ENCODE measurements at places on chromosomes 1 and 21.

GRCh38 chr1:50980505-50980904, 10.5 kb downstream of the CDKN2C start:
- DNase-seq: no peak

GRCh38 chr1:117527566-117528102, 78.2 kb upstream of the TENT5C start:
- no peak for DNase-seq

DNA sequence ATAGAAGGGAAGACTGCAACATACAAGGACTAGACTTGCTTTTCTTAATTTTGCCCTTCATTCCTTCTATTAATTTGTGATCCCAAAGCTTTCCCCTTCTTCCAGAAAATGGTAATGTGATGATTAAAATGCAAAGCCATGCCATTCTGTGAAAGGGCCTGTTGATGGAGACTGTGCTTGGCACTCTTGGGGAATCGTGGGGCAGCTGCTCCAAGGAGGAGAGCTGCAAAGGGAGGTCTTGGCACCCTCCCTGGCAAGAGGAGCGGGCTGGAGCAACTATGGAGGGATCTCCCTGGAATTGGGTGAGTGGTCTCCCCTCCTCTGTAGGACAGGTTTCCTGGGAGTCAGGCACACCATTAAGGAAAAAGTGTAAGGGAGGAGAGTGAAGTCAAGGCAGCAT, 16.6 kb downstream of the CACNA1S start:
- no peak for DNase-seq

- DNase-seq: no peak
These were observed 168.7 kb downstream of the CAMTA1 start for GRCh38 chr1:6953907-6954364.

- no peak for DNase-seq
These were observed 244.4 kb downstream of the MATN1 start for GRCh38 chr1:30478799-30479563.

DNA sequence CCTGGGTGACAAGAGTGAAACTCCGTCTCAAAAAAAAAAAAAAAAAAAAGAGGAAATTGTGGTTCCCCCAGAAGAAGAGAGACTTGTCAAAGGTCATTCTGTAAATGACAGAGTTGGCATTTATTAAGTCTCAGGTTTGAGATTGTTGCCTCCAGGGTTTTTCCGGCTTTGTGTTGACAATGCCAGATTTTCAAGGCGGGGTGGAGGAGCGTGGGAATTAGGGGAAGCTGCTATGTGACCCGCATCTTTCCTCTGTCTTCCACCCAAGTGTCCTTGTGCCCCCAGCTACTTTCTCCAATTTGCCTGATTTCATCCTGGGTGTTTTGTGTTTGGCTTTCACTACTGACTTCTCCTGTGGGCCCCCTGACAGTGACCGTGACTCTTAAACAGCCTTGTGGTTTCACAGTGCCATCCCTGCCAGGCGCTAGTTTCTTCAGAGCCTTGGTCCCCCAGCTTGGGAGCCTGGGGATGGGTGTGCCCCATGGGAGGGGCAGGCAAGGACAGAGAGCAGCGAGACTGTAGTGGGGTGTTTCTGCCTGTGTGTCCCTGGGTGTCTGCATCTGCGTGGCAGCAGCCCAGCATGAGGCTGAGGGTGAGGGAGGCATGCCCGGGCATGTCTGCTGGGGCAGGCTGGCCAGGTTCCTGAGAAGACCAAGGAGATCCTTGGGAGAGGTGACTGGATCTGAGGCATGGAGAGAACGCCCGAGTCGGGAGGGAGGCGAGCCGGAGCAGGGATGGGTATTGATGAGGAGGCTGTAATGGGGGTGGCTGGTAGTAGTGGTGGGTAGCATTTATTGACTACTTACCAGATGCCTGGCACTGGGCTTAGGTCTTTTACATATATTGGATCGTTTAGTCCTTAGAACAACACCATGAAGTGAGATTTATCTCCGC, 46.3 kb downstream of the IER5 start:
- DNase-seq: no peak

- no peak for DNase-seq
These were observed 23.3 kb upstream of the S100A7 start for GRCh38 chr1:153483776-153484175.

DNA sequence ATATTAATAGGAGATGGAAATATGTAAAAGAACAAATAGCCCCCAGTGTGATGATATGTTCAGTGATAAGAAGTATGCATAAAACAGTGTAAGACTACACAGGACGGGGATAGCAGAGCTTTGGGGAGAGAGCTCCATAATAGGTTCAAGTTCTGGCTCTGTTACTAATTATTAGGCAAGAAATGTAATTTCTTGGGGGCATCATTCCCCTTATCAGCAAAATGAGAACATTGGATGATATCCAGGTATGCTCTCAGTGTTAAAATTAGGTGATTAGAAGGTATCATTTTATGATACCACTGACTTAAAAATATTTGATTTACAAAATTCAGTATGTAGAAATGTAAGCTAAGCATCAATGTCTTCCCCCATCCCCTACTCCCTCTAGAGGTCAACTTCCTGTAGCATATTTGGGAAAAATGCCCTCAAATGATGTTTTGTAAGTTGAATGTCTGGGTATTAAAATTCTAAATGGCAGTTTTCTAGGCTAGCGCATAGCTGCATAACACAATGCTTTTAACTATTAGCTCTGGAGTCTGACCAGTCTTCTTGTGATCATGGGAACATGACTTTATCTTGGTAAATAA, 585.7 kb upstream of the CAMK1G start:
- no peak for DNase-seq

- DNase-seq: no peak
These were observed 652.9 kb upstream of the USP24 start for GRCh38 chr1:55868026-55868425.

DNA sequence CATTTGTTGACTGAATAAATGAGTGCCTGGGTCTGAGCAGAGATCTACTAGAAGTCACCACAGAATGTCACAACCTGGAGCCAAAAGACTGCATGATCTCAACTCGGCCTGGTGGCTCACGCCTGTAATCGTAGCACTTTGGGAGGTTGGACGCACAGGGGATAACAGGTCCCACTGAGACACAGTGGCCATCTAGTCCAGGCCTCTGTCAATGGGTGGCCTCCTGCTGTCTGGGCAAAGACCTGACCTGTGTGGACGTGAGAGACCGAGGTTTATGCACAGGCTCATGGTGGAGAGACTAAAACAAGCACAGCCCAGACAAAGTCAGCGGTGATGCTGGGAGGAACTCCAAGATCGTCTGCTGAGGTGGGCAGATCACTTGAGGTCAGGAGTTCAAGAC, 103.0 kb upstream of the BACE2 start:
- no peak for DNase-seq

DNA sequence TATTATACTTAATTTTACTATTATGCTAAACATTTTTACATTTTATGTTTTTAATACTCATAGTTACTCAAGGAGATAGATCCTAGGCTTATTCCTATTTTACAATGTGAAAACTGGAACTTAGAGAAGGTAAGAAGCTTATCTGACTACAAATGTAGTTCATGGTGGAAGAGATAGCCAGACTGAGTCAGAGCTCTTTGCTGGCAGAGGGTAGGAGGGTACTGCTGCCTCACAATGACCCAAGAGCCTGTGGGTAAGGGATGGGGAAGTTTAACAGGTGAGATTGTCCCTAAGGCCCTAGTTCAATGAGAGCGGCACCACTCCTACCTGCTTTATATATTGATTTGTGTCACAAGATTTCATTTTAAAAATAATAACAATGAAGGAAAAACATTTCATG, 34.1 kb upstream of the NEK7 start:
- no peak for DNase-seq

GRCh38 chr21:32916522-32917099, 109.1 kb upstream of the OLIG2 start:
- no peak for DNase-seq

DNA sequence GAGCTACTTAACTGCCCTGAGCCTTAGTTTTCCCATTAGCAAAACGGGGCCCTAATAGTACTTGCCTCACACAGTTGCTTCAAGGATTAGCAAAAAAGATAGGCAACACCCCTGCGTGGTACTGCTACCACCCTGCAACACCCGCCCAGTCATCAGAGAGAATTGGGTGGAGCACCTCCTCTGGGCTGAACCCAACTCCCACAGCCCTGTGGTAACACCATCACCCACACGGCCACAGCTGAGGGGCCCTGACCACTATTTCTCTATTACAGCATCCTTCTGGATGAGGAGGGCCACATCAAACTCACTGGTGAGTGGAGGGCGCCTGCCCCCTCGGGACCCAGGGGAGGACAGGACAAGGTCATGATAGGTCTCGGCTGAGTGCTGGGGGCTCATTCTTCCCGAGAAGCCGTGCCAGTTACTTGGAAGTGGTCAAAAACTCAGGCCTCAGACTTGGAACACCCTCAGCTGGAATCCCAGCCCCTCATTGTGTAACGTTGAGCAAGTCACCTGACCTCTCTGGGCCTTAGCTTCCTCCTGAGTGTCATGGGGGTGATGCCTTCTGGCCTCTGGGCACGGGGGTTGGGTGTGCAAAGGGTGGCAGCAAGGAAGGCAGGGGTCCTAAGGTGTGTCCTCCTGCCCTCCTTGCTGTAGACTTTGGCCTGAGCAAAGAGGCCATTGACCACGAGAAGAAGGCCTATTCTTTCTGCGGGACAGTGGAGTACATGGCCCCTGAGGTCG, 24.6 kb downstream of the RPS6KA1 start:
- no peak for DNase-seq

- DNase-seq: no peak
These were observed 92.9 kb downstream of the C21orf91 start for GRCh38 chr21:17726047-17726829.

GRCh38 chr21:27426196-27426595, 459.3 kb upstream of the ADAMTS5 start:
- no peak for DNase-seq

- no peak for DNase-seq
These were observed 474.6 kb downstream of the DISC1 start for GRCh38 chr1:232101231-232101630.

DNA sequence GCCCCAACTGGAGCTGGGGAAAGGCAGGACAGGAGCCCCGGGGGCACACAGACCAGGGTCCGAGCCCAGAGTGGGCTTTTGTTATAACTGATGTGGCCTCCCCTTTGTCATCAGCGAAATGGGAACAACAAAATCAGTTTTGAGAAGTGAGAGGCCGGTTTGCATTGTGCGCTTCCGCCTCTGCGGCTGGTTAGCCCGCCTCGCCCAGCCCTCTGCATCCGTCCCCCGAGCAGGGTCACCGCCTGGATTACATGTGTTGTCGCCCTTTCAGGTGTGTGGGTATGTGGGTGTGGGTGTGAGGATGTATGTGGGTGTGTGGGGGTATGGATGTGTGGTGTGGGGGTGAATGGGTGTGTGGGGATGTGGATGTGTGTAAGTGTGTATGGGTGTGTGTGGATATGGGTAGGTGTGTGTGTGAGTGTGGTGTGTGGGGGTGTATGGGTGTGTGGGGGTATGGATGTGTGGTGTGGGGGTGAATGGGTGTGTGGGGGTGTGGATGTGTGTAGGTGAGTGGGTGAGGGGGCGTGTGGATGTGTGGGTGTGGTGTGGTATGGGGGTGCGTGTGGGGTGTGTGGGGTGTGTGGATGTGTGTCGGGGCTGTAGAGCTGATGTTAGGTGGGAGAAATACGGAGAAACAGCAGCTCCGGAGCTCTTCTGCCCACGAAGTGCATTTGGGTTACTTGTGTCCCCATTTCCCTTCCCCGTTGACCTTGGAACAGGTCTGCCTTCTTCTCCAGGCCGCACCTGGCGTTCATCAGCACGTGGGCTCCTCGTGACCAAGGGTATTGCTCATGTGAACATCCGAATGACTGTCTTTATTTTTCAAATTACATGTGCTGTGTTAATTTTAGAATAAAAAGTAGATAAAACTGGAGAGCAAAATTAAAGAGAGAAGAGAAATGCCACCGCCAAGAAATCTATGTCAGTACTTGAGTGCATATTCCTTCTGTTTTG, 67.6 kb downstream of the FHAD1 start:
- no peak for DNase-seq

DNA sequence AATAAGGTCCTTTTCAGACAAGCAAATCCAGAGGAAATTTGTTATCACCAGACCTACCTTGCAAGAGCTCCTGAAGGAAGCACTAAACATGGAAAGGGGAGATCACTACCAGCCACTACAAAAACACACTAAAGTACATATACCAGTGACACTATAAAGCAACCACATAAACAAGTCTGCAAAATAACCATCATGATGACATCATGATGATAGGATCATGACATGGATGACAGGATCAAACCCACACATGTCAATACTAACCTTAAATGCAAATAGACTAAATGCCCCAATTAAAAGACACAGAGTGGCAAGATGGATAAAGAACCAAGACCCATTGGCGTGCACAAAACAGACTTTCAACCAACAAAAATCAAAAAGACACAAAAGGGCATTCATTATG, 688.8 kb upstream of the NR5A2 start:
- DNase-seq: no peak

- no peak for DNase-seq
These were observed 49.8 kb downstream of the CDKN2C start for GRCh38 chr1:51019811-51020210.
